ENCODE measurements at places on chromosomes 2 and 18. TPM values are rescaled to one million over a fixed set of nuclear protein-coding genes. Genes with fewer than 3 reads are reported as not detected.

- peak; percentile 20 for DNase-seq
These were observed 259.2 kb downstream of the IKZF2 start for GRCh38 chr2:212892193-212892592.

GRCh38 chr2:74835831-74836674 is 2.1 kb downstream of the HK2 start:
- peak; percentile 32 for DNase-seq

DNA sequence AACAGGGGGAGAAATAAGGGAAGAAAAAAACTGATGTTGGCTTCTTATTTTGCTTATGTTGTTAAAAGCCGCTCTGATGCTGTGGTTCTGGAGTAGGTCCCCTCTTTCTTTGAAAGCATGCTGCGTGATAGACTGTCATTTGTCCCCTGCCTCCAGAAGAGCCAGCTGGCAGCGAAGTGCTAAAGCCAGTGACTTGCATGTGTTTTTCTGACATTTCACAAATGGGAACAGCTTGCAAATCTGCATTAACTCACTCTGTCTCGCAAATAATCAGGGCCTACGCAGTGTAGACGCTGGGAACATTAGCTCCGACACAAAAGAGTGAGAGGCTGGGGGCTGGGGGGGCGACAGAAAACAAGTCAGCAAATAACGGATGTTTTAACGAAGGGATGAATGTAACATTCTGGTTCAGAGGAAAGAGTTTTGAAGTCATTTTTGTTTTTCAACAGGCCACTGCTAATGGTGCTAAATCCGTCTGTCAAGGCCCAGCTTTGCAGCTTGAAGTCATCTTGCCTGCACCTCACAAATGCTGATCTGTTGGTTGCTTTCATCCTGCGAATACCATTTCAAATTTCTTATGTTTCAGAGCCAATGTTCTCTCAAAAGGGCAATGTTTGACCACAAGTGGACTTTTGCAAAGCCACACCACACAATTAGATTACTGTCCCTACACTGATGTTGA is 68.8 kb upstream of the PIK3C3 start:
- no peak for DNase-seq

- DNase-seq = peak; percentile 47
These were observed 2.5 kb downstream of the KLF7 start for GRCh38 chr2:207163053-207163755.

DNA sequence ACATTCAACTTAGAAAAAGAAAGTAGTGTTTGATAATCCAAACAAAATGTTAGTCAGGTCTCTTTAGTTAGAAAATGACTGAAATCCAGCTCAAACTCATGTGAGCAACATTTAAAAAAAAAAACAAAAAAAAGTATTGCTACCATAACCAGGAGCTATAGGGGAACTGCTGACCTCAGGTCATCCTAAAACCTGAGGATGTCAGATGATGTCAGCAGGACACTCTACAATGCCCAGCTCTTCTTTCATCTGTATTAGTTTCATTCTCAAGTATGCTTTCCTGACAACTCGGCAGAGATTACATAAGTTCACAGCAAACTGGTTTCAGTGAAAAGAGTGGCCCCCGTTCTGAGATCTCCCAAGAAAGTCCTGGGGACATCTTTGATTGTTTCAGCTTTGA is 4.2 kb upstream of the ESCO1 start:
- no peak for DNase-seq

The TFCP2L1 gene
- 5.1 TPM for total RNA-seq

All from testis (tissue), 5 donors.